Inflammatory macrophage treated with lipopolysaccharide for 4 hours (primary cell): ENCODE measurements at places on chromosomes 16 and 17.
A peak's percentile ranks its signal among the peaks of the same experiment; 100 is the strongest.

- DNase-seq, result no peak
Measured at GRCh38 chr17:33012522-33013033, 20.9 kb downstream of the SPACA3 start.

DNA sequence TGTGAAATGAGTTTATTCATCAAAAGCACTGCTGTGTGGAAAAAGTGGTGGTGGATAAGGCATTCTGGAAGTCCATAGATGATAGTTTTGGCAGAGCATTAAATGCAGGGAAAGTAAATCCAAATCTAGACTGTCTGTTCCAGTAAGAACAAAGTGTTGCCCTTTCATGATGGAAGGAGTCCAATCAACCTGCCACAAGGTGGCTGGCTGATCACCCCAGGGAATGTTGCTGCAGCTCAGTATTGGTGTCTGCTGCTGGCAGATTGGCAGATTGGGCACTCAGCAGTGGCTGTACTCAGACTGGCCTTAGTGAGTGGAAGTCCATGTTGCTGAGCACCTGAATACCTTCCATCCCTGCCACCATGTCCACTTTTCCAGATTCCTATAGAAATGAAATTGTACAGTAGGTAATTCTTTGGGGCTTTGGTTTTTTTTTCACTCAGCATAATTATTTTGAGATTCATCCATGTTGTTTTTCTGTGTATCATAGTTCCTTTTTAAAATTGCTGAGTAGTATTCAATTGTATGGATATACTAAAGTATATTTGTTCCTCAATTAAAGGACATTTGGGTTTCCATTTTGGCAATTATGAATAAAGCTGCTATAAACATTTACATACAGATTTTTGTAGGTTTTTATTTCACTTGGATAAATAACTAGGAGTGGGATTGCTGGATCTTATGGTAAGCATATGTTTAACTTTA is 14.3 kb downstream of the DYNLL2 start:
- no peak for DNase-seq

- DNase-seq, result no peak
Measured at GRCh38 chr16:55331648-55332185, 7.7 kb downstream of the IRX6 start.

DNA sequence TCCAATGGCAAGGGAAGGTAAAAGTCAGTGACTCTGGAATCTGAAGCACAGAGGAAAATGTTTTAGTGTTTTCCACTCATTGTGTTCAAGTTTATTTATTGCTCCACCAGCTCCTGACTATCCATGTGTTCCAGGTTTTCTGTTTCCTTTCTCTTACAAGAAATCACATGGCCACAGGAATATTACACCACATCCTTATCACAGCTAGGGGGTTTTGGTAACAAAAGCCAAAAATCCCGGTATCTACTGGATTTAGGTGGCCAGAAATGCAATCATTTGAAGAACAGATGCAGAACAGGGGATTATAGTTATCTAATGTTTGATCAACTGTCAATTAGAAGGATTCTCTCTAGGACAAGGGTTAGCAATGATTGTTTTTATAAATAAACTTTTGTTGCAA is 47.9 kb downstream of the STH start:
- peak; percentile 8 for DNase-seq

DNA sequence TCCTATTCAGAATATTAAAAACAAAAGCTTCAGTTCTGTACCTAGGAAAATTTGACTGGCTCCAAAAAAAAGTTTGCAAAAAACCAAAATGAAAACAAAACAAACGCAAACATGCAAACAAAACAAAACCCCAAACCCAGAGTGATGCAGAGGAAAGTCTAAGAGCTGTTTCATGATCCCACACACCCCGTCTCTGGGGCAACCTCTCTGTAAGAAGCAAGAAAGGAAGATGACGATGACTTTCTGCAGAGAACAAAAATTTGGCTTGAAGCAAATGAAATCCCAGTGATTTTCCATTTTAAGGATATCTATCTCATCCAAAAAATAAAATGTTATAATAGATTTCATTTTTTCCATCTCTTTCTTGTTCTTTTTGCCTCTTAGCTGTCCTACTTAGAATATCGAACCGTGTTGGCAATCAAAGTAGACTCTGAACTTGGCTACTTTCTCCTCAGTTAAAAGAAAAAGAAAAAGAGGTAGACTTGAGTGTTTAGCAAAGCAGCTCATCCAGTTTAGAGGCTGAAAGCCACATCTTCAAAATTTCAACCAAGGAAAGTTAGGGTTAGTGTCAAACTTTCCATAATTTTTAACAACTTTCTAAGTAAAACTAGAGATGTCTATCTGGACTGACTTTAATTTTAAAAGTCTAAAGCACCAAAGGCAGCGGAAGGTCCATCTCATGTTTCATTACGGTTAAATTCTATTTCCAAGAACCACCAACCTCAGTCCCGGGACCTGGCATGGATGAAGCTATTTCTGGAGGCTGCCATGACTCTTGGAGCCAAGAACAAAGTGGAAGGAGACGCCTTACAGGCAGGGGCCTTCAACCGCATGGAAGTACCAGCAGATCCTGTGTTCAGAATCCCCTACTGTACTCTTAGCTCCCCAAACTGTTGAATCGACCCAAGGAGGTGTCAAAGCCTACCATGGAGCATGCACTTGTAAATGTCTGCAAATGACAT is 180.8 kb downstream of the XYLT1 start:
- DNase-seq, result no peak

DNA sequence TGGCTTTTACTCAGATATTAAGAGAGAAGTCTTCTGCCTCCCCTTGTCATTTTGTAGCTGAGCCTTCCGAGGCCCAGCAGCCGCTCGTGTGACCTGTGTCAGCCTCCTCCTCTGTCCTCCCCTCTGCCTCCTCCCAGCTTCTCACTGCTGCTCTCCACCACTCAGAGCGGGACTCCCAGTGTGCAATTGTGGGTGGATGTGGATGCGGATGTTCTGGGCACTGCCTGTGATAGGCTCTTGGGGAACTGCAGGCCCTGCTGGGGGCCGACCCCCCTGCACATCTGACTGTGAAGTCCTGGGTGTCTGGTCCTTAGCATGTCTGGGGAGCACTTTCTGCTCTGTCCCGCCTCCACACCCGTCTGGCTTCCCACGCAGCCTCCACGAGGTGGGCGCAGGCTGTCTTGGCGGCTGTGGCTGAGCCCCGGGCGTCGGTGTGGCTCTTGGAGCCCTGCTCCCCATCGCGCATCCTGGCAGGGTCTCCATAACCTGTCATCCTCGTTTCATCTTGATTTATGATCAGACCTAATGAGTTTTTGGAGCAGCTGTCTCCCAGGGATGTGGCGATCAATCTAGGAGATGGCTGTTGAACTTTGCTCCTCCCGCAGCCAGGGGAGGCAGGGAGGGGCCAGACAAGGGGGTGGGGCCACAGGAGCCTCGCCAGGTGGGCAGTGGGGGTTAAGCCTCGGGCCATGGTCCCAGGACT is 28.1 kb downstream of the GRIN2C start:
- DNase-seq, result no peak

- DNase-seq, result peak; percentile 95
Measured at GRCh38 chr17:76252040-76252954, 12.0 kb upstream of the RNF157 start.

DNA sequence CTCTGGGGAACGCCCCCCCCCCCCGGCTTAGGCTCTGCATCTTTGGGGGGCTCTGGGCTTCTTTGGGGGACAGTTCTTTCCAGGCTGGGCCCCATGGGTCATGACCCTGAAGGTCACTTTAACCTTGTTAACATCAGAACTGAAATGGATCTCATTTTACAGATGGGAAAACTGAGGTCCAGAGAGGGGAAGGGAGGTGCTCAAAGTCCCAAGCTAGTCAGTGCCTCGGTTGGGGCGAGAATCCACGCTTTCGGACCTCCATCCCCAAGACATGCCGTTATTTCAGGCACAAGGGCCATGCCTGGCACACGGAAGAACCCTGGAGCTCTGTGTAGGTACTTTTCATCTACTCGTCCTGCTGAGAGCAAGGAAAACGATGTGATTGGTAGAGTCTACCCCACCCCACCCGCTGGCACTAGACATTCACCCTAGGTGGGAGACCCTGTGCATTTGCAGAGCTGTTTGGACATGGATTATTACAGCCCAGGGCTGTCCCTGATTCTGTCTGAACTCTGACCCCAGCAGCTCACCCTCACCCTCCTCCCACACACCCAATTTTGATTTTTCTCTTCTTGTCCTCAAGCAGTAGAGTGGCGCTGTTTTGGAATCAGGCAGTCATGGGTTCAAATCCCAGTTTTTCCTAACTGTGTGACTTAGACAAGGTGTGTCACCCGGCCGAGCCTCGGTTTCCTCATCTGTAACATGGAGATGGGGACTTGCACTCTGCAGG is 155.1 kb upstream of the CDC42EP4 start:
- no peak for DNase-seq

DNA sequence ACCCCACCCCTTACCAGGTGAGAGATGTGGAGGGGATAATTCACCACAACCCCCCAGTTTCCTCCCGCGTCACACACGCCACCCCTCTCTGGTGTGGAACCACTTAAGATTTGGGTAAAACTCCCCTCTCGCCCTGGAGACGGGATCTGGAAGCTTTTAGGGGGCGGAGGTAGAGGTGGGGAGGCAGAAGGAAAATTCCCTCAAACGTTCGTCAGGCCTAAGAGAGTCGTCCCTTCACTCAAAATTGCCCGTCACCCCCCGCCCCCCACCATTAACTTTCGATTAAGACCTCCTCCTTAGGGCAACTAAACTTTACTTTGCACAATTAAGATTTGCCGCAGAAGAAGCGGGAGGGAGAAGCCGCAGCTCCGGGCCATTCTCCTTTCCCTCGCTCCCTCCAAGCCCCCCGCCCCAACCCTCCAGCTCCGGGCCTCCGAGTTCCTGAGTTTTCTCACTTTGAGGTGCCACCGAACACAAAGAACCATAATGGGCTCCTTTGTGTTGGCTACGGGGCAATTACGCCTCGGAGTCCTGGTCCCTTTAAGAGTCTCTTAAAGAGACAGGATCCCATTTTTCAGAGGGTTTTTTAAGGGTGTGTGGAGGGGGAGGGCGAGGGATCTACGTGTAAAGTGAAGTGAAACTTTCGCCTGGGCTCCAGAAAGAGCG is 985 bp upstream of the FZD2 start:
- peak; percentile 68 for DNase-seq

DNA sequence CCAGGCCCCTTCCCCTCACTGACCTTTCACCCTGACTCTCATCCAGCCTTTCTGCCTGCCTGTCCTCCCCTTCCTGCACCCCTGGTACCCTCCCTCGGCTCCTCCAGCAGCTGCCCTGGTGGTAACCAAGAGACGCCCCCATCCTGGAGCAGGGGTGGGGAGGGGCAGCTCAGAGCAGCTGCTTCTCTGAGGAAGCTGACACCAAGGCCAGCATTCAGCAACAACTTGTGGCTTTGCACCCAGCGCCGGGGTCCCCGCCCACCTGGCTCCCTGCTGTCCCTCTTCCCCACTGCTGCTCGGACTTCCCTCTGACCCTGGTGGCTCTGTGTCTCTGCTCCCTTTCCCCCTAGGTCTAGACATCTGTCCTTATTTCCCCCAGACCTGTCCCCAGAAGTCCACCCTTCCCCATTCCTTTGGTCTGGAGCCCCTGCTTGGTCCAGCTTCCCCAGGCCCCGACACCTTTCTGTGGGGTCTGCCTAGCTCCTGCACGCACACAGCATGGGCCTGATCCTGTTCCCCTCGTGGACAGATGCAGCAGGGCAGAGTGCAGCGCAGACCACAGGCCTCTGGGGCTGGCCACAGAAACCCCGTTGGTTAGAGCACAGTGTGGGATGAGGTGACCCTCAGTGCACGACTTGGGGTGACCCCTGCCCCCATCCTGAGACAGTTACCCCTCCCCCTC is 1.2 kb upstream of the ATP2A1 start:
- no peak for DNase-seq
